ENCODE measurements at places on chromosomes 12 and 14.

- no peak for DNase-seq
Observed at GRCh38 chr12:131007031-131007739, 53.5 kb downstream of the ADGRD1 start.

DNA sequence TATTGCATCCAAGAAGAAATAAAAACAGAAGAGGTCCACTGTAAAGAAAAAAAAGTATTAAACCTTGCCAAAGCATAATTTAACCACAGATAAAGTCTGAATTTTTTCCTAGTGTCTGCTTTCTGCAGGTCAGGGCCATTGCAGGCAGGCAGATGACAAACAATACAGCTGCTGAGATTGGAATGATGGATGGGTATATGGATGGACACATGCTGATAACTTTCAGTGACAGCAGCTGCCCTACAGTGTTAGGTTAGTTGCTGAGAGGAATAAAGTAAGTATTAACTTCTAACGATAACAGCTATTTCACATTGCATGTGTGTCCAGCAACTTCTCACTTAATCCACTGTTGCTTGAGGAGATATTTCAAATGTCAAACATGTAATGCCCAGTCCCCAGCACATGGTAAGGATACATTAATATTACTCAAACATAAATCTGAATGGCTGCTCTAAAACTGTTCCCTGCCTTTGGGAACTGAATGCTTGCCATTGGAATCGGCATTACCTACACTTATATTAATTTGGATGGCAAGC lies 515.3 kb downstream of the RMST start:
- no peak for DNase-seq

- DNase-seq: peak; percentile 63
Observed at GRCh38 chr12:38872156-38872555, 33.2 kb downstream of the CPNE8 start.

DNA sequence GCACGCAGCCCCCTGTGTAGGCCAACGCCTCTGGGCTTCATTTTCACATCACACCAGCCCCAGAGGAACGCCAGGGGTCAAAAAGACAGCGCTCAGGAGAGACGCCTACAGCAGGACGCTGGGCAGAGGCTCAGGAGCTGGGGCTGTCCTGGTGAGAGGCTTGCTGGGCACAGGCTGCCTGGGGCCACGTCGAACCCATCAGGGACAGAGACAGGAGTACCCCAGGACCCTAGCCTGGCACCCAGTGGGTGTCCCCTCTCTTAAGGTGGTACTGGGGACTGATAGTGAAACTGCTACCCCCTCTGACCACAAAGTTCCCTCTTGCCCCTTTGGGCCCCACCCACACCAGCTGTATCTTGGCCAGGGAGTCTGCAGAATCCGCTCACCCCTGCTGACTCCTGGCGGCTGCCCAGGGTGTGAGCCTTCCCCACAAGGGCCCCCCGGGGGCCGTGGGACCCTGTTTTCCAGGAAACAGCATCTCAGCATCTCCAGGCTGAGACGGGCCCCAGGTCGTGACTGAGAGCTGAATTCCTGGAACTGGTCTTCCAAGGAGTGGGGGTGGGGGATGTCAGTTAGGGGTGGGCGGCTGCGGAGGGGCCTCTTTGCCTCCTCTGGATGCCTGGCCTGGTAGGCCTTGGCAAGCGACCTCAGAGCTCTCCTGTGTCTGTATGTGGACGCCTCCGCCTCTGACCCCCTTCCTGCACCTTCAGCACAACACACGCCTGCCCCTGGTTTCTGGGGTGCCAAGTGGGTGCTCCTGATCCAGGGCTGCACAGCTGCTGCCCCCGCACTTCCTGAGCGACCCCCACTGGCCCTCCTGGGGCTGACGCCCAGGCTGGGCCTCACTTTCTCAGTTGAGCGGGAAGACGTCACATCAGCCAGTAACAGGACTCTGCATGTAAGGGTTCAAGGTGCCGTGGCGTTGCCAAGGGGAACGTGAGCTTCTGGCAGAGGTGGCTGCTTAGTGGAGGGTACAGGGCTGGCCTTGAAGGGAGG lies 321.9 kb upstream of the RTL1 start:
- DNase-seq: no peak

DNA sequence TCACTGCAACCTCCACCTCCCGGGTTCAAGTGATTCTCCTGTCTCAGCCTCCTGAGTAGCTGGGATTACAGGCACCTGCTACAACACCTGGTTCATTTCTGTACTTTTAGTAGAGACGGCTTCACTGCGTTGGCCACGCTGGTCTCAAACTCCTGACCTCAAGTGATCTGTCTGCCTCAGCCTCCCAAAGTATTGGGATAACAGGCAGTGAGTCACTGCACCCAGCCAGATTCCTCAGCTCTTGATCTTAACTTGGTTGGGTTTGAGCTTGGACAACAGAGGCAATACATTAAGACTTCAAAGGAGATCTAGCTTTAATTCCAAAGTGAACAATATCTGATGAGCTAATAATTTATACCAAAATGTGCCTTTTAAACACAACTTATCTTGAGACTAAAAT lies 5.6 kb downstream of the DAZAP2 start:
- DNase-seq: no peak

DNA sequence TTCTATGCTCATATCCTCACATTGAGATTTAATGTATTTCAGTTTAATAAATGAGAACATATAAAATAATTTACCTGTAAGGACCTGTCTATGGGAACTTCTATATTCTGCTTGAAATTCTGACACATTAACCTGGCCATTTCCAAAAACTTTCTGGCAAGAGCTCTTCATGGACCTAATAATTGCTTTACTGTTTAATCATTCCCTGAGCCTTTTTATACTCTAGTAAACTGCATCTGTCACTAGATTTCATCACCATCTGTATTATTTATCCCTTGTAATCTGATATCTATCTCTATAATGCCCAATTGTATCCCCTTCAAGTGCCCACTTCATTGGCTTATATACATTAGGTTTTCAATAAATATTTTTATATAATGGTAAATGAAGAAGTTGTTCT lies 327.7 kb downstream of the RAD51B start:
- no peak for DNase-seq

DNA sequence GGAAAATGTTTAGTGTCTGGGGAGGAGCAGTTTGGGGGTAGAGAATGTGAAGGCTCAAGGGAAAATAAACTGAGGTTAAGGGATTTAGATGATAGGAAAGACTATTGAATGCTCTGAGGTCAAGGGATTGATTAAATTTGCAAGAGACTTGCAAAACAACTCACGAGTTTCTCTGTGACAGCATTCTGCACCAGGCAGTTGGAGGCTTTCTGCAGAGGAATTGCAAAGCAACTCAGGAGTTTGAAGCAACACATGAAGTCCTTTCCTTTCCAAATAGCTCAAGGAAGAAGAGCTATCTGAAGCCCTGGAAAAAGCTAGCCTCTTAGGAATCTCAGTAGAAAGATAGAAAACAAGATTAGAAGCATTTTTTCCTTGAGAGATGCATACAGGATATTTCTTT lies 23.9 kb downstream of the SLC7A8 start:
- no peak for DNase-seq

DNA sequence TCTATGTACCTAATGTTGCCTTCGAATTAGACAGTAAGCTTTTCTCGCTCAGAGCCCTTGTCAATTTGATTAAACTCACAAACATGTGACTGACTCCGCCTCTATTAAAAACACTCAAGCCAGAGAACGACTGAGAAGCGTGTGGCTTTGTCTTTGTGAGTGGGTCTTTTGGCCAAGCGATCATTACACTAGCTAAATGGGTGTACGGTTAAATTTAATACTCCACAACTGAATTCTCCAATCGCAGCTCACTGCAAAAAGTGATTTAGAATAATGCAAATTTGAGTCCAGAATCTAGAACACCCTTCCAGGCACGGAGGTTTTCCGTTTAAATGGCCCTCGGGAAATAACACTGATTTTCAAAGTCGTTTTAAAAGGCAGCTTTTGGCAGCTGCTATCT lies 253.7 kb downstream of the EFCAB11 start:
- no peak for DNase-seq

- no peak for DNase-seq
Observed at GRCh38 chr12:5220835-5221234, 177.2 kb downstream of the KCNA5 start.

DNA sequence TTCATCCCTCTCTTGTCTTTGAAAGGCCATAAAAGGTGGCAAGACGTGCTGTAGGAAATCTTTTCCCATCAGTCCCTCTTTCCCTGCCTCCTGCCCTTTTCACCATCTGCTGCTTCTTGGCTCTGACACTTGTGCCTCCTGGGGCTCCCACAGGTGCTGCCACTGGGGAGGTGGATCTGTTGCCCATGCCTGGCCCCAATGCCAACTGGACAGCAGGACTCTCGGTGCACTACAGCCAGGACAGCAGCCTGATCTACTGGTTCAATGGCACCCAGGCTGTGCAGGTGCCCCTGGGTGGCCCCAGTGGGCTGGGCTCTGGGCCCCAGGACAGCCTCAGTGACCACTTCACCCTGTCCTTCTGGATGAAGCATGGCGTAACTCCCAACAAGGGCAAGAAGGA lies 6.5 kb downstream of the CLSTN3 start:
- no peak for DNase-seq

- DNase-seq: no peak
Observed at GRCh38 chr12:58695263-58695662, 225.0 kb downstream of the LRIG3 start.

GRCh38 chr12:78155546-78155945 lies 324.9 kb downstream of the NAV3 start:
- DNase-seq: no peak

GRCh38 chr12:63995512-63995911 lies 151.0 kb downstream of the SRGAP1 start:
- peak; percentile 71 for DNase-seq

GRCh38 chr14:76827696-76828296 lies 1.6 kb downstream of the LRRC74A start:
- no peak for DNase-seq

DNA sequence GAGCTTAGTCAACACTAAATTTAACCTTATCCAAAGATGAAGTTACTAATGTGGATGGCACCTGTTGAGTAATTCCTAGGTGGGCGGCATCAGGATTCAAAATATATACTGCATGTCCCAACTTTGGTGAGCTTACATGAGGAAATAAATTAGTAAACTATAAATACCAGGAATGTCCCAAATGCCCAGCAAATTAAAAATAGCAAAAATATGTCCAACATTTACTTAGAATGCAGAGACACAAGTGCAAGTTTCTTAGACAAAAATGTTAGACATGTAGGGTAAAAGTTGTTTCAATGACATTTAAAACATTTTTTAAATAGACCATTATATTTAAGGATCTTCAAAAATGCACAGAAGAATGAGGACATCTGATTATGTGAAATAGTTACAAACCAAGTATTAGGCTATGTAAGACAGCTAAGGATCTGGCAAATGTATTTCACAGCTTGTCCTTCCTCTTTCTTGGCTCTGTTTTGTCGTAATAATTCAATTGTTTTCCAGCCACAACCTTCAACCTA lies 115.9 kb downstream of the NAV3 start:
- no peak for DNase-seq

GRCh38 chr14:88911809-88912208 lies 87.4 kb downstream of the TTC8 start:
- no peak for DNase-seq

DNA sequence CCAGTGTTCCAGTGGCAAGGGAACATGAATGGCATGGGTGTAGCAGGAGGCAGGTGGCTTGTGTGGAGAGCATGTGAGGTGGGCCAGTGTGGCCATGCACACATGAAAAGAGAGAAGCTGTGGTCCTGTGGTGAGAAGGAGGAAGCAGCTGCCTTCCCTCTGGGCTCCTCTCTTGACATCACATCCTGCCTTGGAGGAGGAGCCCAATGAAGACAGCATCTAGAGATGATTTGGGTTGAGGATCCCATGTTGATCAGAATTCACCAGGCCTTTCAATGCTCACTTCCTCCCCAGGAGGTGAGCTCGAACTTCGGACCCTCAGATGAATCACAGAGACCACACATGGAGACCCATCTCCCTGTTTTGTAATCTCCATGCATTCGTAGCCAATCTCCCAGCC lies 82.6 kb downstream of the LRRC74A start:
- no peak for DNase-seq

GRCh38 chr12:67222302-67222701 lies 46.9 kb upstream of the CAND1 start:
- no peak for DNase-seq

GRCh38 chr12:105740369-105740768 lies 398.4 kb downstream of the NUAK1 start:
- DNase-seq: no peak

- no peak for DNase-seq
Observed at GRCh38 chr12:101927036-101927435, 49.7 kb downstream of the DRAM1 start.

- DNase-seq: no peak
Observed at GRCh38 chr12:130195776-130196175, 33.5 kb downstream of the FZD10 start.

GRCh38 chr12:121889274-121889624 lies 659 bp downstream of the PSMD9 start:
- DNase-seq: no peak

DNA sequence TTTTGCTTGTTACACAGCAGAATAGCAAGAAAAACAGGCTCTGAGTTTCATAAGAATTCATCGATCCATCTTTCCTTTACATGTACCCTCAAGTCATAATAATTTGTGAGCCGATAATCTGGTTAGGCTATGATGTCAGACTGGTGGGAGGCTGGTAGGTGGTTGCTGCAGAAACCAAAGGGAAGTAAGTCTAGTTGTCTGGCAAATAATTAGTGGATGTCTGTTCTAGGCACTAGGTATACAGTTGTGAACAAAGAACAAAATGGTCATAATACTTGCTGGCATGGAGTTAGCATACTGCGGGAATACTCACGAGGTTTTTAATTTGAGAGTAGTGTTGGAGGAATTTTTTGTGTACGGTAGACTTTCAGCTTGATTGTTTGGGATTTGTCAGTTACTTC lies 8.8 kb downstream of the SUSD6 start:
- no peak for DNase-seq

DNA sequence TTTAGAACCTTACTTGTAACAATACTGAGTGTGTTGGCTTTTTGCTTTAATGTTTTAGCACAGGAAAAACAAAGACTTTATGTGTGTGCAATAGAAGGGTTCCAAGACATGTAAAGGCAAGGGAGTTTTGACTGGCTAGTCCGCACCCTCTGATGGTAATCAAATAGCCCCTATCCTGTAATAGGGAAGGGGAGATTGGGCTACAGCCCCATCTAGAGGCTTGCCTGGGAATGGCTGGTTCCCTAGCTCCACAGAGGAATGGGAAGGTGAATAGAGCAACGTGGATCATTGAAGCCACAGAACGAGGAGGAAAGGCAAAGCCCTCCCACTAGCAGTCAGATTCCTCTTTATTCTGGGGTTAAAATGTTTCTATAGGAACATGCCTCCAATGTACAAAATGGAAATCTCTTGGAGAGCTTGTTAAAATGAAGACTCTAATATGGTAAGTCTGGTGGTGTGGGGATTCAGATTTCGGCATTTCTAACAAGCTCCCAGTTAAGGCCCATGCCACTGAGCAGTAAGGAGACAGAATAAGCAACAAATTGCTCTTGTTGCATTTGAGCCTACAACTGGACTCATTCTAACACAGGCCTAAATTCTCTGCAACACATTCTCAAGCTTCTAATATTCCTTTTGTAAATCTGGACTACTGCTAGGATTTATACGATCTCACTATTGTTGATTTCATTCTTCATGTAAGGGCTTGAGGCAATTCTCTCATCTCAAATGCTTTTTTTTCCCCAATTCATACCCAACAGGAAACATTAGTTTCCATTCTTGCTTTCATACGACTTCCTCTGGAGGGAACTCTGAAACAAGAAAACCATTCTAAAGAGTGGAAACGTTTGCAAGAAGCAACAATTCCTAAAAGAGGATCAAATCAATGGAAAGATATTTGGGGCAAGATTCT lies 57.1 kb downstream of the NIN start:
- DNase-seq: peak; percentile 70
